ENCODE measurements at places on chromosomes 12 and 14.

DNA sequence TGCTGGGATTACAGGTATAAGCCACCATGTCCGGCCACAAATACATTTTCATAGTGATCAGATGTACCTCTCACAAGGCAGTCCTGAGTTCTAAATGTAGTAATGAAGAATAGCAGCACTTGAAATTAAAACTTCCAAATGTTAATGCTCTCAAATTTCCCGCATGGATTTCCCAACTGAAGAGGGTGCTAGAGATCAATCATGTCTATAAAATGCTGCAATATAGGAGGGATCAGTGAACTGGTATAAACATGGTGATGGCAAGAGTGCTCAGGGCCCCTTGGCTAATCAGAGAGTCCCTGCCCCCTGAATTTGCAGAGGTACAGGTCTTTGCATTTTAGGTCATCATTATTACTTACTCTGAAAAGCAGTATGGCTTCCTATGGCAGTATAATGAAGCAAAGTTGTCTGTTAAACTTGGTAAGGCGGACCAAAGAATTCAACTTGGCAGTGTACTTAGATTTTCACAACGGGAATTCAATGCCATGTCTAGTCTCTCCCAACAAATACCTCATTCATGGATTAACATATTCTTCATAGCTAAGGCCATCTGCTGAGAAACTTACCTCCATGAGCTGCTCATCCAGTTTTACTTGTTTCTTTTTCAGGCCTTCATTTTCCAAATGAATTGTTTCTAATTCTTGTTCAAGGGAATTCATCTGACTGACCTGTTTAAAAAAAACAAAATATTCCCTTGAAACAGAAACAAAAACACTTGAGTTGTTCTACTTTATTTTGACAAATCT lies 67.0 kb upstream of the SAV1 start:
- no peak for DNase-seq

GRCh38 chr12:3004655-3005565 lies 45.7 kb downstream of the TEAD4 start:
- peak; percentile 42 for DNase-seq

DNA sequence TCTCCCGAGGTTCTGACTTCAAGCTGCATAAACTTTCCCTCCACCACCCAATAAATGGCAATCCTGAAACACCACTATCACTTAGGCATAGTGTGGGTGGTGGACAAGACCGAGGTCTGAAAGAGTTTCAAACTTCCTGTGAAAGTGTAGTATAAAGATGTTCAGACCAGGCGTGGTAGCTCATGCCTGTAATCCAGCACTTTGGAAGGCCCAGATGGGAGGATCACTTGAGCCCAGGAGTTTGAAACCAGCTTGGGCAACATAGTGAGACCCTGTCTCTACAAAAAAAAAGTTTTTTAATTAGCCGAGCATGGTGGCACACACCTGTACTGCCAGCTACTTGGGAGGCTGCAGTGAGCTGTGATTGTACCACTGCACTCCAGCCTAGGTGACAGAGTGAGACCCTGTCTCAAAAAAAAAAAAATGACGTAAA lies 61.9 kb downstream of the CCDC92 start:
- peak; percentile 45 for DNase-seq

DNA sequence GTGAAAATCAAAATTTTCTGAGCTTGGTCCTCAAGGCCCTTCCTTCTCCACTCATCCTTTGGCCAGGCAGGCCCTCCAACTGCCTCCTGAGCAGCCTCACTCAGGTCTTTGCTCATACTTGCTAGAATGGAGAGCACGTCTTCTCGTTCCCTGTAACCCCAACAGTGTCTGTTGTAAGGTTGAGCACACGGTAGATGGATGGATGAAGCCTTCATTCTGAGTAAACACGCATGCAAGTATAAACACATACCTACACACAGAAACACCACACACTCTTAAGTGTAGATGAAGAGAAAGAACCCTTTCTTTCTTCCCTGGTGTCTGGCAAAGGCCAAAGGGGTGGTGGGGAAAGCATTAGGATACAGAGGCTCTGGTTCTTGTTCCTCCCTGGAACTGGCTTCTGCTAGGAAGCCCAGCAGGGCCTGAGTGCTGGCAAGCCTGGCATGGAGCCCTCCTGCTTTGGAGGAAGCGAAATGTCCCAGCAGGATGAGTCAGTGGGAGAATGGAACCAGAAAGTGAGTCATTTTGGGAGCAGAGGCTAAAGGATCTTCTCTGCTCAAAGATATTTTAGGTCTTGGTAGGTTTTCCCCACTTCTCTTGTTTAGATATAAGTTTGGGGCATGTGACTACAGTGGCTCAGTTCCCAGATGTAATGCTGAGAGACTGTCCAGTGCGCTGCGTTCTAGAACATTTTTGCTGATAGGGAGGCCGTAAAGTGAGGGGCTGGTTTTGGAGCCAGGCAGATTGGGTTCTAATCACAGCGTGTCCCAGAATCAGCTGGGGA lies 127.4 kb downstream of the CACNA1C start:
- no peak for DNase-seq

GRCh38 chr12:7493006-7493405 lies 10.6 kb downstream of the CD163 start:
- DNase-seq: no peak

- DNase-seq: no peak
Observed at GRCh38 chr14:95943699-95944098, 67.1 kb downstream of the TUNAR start.

GRCh38 chr14:106586098-106586704 lies 1059.8 kb downstream of the TMEM121 start:
- DNase-seq: peak; percentile 11

GRCh38 chr12:104928036-104928745 lies 29.9 kb downstream of the SLC41A2 start:
- no peak for DNase-seq

- DNase-seq: peak; percentile 88
Observed at GRCh38 chr12:6195665-6196535, 4.3 kb upstream of the CD9 start.
